CD4-positive, alpha-beta T cell treated with Interleukin-2 at 100 ng/mL for 4 hours (primary cell): ENCODE measurements at places on chromosomes 3 and 15.
A peak's percentile ranks its signal among the peaks of the same experiment; 100 is the strongest.

GRCh38 chr15:86603466-86603865 is 523.8 kb downstream of the AGBL1 start:
- DNase-seq = no peak

GRCh38 chr15:65634356-65634755 is 12.6 kb downstream of the SLC24A1 start:
- no peak for DNase-seq

- DNase-seq = no peak
These were observed 29.6 kb upstream of the RBP2 start for GRCh38 chr3:139505829-139506386.

- DNase-seq = peak; percentile 63
These were observed 4.6 kb upstream of the FBLN2 start for GRCh38 chr3:13544293-13544831.

GRCh38 chr15:64136347-64136746 is 15.2 kb upstream of the SNX22 start:
- DNase-seq = no peak

DNA sequence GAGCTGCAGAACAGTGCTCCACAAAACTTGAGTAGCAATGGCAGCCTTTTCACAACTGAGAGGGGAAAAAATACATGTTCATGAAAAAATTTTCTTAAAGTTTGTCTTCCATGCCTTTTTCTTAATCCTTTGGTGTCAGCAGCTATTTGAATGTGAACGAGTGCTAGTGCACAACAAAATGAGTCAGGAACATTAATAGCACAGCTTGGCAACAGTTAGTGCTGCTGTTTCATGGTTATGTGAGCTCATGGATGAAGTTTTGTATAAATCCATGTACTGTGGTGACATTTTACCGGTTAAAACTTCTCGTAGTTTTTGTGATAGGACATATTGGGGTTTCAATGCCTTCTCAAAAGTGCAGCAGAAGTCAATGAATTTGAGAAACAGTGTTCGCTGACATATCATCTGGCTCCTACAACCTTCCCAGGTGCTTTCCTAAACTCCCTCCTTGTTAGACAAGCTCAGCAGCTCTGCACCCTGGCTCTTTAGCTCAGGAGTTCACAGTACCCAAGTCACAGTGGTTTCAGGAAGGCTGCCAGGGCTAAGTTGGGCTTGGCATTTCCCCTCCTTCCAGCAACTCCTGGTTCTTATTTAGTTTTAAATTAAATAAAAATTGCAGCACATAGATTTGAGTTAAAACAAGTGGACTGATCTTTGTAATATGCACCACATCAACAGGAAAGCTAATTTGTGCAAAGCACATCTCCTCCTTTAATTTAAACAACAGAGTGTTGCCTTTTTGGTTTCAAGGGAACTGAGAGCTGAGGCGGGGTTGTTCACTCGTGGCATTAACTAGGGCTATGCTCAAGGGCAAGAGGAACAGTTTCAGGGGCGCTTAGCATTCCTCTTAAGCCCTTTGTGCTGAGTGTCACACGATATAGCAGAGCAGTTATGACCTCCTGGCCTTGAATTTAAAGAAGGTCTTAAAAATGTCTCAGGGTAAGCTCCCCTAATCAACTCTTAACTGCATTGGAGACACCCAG is 362.8 kb downstream of the CHST2 start:
- DNase-seq = no peak

GRCh38 chr3:24933401-24933800 is 438.8 kb upstream of the THRB start:
- DNase-seq = no peak

GRCh38 chr3:10927551-10927950 is 65.0 kb upstream of the SLC6A1 start:
- DNase-seq = no peak

DNA sequence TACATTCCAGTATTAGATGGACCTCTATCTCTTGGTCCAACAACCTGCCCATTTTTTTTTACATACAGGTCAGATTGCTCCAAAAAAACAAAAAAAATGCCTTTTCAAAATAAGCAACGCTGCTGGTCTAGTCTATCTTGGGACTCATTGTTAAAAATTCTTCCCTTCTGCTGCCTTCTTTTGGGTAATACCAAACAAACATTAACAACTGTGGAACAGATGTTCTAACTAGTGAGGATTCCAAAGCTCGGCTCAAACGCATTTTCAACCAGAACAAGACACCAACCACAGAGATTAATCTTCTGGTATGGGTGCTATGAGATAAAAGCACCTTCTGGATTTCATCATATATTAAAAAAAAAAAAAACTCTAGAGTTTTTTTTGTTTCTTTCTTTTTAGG is 24.7 kb downstream of the ARHGAP31 start:
- DNase-seq = no peak

DNA sequence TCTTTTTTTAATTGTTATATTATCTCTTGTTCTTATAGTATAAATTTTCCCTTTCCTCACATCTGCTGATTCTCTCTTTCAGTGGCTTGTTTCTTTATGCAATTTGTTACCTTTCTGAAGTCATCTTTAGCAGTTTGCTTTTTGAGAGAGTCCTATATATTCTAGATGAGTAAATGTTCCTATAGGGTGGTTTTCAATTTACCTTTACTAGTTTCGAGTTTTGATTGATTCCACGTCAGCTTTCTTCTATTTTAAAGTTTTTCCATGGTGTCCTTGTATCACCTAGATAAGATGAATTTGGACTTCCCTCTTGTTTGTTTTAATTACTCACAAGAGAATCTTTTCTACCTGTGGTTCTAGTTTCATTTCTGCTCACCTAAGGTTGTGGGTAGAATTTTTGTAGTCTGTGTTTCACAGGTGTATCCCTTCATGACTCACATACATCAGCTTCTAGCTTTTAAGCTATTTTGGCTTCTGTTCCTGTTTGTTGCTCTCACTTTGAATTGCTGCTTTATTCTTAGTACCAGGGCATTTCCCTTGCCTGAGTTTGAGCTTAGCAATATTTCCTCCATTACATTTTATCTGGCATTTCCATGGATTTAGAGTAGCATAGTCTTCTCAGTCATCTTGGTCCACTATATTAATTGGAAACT is 6.4 kb downstream of the TEX9 start:
- DNase-seq = no peak

DNA sequence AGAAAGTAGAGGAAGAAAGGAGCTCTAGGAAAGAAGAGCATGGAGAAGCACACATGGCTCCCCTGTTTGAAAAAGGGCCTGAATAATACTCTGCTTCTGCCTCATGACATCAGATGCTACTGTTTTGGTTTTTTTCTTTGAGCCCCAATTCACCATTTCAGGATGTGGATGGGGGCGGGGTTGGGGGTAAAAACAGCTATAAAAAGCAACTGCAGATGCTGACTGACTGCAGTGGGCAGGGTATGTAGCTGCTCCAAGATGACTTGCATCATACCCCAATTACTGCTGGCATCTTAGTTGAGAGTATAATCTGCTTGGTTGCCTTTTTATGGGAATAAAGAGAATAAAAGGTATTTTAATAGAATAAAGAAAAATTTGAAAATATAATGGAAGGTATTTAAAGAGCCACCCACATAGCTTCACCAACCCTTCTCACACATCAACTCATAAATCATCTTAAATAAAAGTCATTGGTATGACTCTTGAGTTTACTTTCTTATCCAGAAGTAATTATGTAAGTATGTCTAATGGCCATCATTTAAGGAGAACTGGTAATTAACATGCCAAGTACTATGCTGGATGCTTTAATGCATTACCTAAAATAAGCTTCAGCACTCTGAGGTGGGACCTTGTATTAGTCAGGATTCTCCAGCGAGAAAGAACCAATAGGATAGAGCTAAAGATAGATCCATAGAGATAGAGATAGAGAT is 36.4 kb upstream of the TMEM45A start:
- no peak for DNase-seq

GRCh38 chr3:62436785-62437184 is 63.4 kb upstream of the FEZF2 start:
- DNase-seq = no peak

GRCh38 chr3:77420336-77420735 is 380.4 kb downstream of the ROBO2 start:
- DNase-seq = no peak

DNA sequence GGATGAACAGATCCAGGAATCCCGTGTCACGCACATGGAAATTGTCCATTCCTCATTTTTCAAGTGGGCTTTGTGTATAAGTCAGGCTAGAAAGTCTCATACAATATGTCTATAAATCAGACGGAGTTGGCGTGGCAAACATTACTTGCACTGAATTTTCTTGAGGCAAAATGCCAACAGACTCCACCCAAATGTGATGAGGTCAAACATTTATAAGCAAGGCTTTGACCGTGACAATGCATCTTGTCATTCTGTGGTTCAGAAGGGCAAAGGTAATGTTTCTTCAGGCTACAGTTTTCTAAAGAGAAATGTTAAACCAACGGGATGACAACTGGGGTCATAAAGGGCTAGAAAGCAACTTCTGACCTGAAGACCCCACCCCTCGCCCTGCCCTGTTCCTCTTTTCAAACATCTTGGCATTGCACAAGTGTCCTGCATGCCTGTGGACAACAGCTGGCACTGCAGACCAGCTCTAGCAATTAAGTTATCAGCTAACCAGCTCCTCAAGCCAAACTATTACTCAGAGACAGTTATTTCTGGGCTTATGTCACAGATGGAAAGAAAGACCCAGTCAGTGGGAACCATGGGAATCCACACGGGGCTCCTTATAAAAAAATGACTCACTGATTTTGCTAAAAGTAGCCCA is 36.5 kb upstream of the SPTBN5 start:
- DNase-seq = no peak

GRCh38 chr3:11603628-11604027 is 40.1 kb downstream of the VGLL4 start:
- DNase-seq = no peak
